ENCODE measurements at places on chromosomes 5 and 9.

GRCh38 chr9:1528456-1528855 is 478.3 kb downstream of the DMRT2 start:
- no peak for DNase-seq

DNA sequence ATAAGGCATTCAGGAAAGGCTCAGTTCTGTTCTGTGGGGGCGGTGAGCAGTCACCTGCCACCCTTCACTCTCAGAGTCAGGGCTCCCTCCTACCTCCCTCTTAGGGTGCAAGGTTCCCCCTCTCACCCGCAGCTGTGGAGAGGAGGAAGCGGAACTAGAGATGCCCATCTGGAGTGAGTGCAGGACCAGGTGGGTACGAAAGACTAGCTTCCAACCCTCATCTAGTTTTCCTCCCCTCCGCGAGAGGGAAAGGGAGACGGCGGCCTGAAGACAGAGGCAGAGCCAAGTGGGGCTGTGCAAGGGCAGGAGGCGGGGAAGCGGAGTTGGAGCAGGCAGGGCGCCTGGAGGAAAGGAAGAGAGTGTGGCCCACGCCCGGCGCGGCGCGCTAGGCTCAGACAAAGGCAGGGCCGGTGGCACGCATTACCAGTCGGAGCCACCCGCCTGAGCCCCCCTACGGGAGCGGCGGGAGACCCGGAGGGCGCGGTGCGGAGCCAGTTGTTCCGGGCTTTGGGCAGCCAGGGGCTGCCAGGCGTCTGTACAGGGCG is 7.3 kb downstream of the PRR7 start:
- DNase-seq: peak; percentile 68

DNA sequence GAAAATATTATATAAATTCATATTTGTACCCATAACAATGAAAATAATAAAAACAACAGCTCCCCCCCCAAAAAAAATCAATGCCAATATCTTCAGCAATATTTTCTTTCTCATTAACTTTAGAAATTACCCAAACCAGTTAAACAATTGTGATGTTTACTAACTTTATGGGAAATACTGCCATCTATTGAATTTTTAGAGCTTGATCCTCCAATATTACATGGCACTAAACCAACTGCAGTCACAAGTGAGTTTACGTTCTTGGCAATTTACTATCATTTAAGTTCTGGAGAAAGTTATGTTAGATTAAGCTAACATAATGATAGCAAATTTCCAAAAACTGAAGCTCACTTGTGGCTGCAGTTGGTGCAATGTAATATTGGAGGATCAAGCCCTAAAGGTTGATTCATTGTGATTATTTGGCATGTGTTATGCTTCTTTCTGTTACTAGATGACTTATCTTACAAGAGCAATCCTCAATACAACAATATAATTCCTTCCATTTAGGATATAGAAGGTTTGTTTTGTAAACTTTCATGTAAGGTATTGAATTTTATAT is 379.5 kb downstream of the CDH18 start:
- no peak for DNase-seq

DNA sequence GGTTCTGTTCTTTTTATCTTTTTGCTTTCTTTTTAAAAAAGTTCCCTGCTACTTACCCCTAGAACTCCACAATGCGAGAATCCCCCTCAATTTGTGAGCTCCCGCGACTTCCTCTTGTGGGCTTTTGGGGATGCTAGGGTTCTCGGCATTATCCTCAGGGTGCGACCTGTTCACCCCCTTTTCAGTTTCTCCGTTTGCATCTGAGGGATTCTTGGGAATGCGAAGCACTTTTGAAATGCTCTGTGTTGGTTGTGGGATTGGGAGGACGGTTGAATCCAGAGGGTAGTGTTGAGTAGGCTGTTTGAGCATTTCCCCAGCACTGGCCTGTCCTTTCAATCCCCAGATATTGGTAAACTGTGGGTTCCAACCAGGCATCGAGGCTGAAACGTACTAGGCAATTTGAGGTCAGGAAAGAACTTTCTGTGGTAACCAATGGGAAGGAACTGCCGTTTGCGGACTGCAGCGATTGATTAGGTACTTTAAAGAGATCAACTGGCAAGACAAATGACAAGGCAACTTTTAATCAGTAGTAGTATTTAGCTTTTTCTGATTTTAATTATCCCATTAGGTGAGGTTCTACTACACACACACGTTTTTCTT is 415 bp downstream of the XRCC4 start:
- DNase-seq: no peak

DNA sequence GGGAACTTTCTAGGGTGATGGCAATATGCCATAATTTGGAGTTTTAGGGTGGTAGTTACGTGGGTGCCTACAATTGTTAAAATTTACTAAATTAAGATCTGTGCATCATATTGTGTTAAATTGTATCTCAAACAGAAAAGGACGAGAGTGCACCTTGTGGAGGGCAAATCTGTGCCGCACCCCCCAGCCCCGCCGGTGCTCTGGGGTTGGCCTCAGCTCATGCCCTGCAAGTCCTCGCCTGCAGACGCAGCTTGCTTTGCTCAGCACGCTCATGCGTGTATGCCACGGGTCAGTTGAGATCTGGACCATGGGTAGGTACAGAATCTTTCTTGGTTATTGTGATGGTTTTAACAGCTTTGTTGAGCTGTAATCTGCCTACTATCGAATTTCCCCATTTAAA is 33.7 kb upstream of the FCN1 start:
- no peak for DNase-seq

- no peak for DNase-seq
These were observed 20.4 kb downstream of the ADAM19 start for GRCh38 chr5:157555037-157555640.

DNA sequence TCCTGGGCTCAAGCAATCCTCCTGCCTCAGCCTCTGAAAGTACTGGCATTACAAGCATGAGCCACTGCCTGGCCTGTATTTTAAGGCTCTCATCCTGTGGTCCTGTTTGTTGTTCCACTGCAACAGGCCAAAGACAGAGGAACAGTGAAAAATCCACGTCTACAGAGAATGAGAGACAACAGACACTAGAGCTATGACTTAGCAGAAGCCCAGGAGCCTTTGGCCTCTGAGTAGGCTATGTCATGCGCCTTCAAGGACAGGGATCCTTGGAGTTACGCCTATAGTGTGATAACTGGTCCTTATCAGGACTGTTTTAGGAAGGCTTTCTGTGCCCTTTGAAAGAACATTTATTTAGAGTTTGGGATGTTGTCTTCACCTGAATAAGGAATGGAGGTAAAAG is 10.5 kb downstream of the POC5 start:
- no peak for DNase-seq

- no peak for DNase-seq
These were observed 18.4 kb downstream of the MSANTD3 start for GRCh38 chr9:100445161-100445902.

GRCh38 chr9:120723565-120723964 is 9.3 kb upstream of the MEGF9 start:
- peak; percentile 23 for DNase-seq

- DNase-seq: no peak
These were observed 208.4 kb downstream of the AOPEP start for GRCh38 chr9:94934816-94935328.

Data from COR-L47 (cell line).